ENCODE measurements at places on chromosomes 4 and X. TPM values are rescaled to one million over a fixed set of nuclear protein-coding genes. Genes with fewer than 3 reads are reported as not detected.

SPANXA2 gene
- total RNA-seq = not detected

WAS gene
- not detected for total RNA-seq

ARMCX1 gene
- total RNA-seq = 27.8 TPM

TMPRSS11F gene
- total RNA-seq = not detected

MAGEC2 gene
- total RNA-seq = not detected

SMIM10 gene
- 1.3 TPM for total RNA-seq

STARD8 gene
- total RNA-seq = 9.9 TPM

All from bladder microvascular endothelial cell (primary cell).